ENCODE measurements at places on chromosomes 7 and 10. TPM values are rescaled to one million over a fixed set of nuclear protein-coding genes. Genes with fewer than 3 reads are reported as not detected.

DNA sequence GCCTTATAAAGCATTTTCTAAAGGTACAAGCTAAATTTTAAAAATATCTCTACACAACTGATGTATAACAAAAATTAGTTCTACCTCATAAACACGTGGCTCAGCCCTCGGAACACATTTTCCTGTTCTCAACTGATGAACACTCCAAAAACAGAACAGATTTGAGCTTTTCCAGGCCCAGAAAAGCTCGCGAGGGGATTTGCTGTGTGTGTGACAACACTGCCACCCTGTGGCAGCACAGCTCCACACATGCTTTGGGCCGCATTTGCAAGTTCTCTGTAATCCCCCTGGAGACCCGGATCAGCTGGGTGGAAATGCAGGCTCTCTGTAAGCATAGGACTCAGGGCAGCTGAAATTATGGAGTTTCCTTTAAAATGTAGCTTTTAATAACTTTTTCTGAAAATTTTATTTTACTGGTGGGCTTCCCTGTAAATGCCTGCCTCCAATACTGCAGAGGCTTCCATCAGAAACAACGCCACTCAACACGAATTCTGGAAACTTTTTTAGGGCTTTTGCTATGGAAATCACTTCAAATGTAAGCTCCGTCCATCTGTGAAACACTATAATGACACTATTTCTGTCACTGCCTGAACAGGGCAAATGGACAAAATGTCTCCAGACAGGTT lies 155.5 kb downstream of the COBL start:
- no peak for DNase-seq

GRCh38 chr10:63829020-63829419 lies 307.8 kb downstream of the REEP3 start:
- DNase-seq: no peak

CTTNBP2 gene
- total RNA-seq: 8.5 TPM

FAM20C gene
- 14.7 TPM for total RNA-seq

DNA sequence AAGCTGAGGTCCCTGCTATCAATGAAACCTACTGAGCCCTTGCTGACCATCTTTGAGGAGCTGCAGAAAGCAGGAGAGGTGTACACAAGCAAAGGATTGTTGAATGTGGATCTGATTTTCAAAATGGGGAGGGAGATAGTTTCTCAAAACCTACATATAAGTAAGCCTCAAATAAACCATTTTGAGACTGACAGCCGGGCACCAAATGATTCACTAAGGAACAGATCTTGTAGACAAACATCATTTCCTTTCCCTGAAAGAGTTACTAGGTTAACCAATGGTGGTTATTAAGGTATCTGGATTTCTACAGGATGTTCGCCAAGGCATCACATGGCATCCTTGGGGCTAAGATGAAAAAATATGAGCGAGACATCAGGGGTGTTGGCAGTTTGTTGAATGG lies 24.5 kb upstream of the RHOBTB1 start:
- no peak for DNase-seq

DNA sequence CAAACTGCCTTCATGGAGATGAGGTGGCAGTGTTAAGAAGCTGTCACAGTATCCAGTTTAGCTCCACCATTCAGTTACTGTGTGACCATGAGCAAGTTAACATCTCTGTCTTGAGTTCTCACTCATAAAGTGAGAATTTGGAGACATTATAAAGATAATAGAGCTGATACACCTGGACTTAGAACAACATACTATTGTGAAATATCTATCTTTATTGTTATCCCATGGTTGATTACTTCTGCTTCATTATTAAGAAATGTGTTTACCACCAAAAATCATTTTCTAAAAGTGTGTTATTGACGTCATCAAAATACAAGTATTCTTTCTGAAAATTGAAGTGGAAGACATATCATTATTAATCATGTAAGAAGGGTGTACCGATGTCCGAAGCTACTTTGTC lies 166.9 kb downstream of the SEMA3A start:
- DNase-seq: no peak

CYP3A4 gene
- not detected for total RNA-seq

DNA sequence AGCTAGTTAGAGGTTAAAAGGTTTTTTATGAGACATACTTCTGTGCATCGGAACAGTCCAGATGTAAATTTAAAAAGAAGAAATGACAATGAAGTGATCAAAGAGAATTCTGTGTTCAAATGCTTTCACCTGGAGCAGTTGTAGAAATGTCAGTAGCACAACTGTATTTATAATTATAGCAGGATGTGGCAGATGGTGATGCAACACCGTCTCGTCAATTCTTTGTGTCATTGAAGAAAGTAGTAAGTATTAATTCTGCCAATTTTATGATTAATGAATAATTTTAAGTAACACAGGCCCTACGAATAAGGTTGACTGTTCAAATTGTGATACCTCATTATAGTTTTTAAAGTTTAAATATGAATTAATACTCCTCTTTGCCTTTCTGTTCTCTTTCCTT lies 171.1 kb downstream of the ADK start:
- no peak for DNase-seq

DNA sequence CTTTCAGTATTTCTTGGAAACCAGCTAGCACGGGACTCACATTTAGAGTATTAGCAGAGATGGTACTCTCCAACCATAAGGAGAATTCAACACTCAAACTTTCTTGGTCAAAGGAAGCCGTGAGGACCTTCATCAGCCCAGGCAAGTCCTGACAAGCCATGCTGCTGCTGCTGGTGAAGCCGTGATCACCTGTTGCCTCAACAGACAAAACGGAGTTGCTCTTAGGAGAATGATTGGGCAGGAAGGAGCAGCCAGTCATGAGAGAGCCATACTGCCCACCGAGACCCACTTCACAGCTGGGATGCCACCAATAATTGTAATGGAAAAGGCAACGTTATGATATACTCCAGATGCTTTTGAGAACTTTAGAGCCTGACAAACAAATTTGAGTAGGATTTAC lies 60.8 kb upstream of the PLPP4 start:
- DNase-seq: no peak

FZD1 gene
- 14.5 TPM for total RNA-seq

CCL26 gene
- total RNA-seq: not detected

GRCh38 chr7:117673839-117674238 lies 194.0 kb downstream of the CFTR start:
- no peak for DNase-seq

- DNase-seq: no peak
Measured at GRCh38 chr10:87761892-87762291, 56.1 kb downstream of the ATAD1 start.

GRCh38 chr7:28044825-28045224 lies 135.8 kb downstream of the JAZF1 start:
- no peak for DNase-seq

DNA sequence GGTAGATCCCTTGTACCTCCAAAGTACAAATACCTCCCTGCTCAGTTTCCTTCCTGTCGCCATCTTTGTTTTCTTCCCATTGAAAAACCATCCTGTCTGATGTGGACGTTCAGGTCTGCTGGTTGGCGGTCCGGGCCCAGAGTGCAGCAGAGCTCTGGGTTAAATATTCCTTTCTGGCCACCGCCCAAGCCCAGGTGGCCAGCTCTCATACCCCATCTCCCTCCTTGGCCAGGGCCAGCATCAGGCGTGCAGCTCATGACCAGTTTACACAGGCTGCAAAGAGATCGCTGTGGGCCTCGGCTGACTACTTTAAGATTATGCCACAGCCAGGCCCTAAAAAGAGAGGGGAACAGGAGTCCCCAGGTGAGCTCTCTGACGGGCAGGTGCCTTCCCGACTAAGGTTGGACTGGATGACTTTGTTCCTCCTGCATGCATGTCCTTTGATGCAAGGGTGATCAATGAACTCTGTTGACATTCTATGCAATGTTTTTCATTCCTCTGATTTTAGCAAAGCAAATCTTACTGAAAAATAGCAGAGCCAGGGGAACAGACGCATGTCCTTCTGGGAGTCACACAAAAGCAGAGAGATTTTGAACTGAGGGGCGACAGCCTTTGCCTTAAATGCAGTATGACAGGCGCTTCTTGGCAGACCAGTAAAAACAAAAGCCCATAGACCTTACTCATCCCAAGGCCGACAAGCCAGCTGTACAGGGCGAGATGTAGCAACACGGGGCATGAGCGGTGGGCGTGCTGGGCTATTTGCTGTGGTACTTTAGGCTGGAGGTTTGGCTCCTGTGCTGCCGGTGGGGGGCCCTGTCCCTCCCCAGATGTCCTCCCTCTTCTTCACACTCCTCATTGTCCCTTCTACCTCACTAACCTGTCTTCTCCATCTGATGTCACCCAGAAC lies 33.3 kb upstream of the SH2B2 start:
- DNase-seq: no peak

DKK1 gene
- 0.72 TPM for total RNA-seq

DNA sequence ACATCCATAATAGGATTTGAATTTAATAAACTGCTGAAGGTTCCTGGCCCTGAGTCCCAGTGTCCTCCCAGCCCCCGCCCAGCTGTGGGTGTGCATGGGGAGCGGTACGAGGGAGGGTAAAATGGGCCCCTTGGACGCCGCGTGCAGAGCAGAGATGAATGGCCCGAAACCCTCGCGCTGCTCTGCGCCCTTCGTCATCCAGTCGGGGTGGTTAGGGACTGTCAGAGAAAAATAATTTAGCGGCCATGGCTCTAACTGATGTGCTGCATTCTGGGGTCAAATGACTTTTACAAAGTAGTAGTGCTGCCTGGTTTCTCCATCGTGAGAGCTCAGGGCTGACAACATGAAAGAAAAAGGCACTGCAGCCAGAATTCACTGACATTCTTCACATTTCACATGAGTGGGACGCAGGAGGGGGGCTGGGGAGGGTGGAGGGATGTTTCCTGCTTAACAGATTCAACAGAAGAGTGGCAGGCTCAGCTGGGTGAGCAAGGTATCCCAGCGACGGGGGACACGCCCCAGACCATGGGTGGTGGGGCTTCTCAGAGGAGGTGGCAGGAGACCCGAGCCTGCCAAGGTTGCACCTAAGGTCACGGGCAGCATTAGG lies 304.5 kb downstream of the WDR37 start:
- DNase-seq: no peak

- no peak for DNase-seq
Measured at GRCh38 chr7:135828604-135829003, 80.0 kb upstream of the FAM180A start.

- DNase-seq: no peak
Measured at GRCh38 chr10:124740369-124741280, 3.6 kb downstream of the FAM53B start.

- DNase-seq: peak; percentile 24
Measured at GRCh38 chr7:151782598-151783448, 94.1 kb downstream of the PRKAG2 start.

RAPGEF5 gene
- 50.5 TPM for total RNA-seq

GRCh38 chr7:22468609-22469008 lies 31.4 kb downstream of the STEAP1B start:
- no peak for DNase-seq

DNA sequence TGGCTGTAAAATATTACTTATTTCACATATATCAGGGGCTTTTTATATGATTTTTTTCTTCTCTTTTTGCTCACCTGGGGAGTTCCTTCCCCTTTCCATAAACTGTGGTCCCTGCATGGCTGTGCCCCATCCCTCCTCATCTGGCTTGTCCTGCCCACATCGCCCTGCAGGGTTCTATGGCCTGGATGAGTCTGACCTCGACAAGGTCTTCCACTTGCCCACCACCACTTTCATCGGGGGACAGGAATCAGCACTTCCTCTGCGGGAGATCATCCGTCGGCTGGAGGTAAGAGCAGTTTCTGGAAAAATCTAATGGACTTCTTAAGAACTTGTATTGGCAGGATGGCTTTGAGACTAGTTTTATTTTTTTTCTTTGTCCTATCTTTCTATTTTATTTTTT lies 60.1 kb downstream of the OGDH start:
- no peak for DNase-seq

DNA sequence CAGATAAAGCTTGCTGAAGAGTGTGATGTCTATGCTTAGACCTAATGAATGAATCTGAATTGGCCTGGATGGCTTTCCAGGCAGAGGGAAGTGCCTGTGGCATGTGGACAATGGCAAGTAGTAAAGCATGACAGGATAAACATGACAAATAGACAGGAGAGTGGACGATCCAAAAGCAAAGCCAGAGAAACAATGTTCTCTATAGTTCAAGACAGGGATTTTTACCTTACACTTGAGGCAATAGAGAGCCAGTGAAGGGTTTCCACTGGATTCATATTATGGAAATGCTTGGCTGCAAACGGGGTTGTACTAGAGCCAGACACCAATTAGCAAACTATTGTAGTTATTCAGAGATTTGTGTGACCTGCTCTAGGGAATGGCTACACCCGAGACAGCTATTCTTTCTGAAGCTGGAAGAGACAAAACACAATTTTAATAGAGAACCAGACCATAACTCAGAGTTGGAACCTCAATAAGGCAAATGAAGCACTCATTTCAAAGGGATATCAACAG lies 2.3 kb downstream of the AGMO start:
- DNase-seq: no peak

SFRP4 gene
- 0.21 TPM for total RNA-seq
